ENCODE measurements at places on chromosomes 3 and 15. TPM values are rescaled to one million over a fixed set of nuclear protein-coding genes. Genes with fewer than 3 reads are reported as not detected.

Gene AP3B2
- polyA plus RNA-seq, result not detected

Gene FANCD2OS
- polyA plus RNA-seq, result not detected

Gene TADA3
- 47.1 TPM for polyA plus RNA-seq

Gene FBXW12
- polyA plus RNA-seq, result not detected

Gene CASR
- not detected for polyA plus RNA-seq

GRCh38 chr15:66896611-66897010 lies 168.8 kb upstream of the SMAD3 start:
- DNase-seq, result no peak

GRCh38 chr3:172061724-172062184 lies 22.4 kb downstream of the FNDC3B start:
- DNase-seq, result peak; percentile 57

GRCh38 chr3:50221051-50221410 lies 15.0 kb upstream of the GNAI2 start:
- no peak for DNase-seq

DNA sequence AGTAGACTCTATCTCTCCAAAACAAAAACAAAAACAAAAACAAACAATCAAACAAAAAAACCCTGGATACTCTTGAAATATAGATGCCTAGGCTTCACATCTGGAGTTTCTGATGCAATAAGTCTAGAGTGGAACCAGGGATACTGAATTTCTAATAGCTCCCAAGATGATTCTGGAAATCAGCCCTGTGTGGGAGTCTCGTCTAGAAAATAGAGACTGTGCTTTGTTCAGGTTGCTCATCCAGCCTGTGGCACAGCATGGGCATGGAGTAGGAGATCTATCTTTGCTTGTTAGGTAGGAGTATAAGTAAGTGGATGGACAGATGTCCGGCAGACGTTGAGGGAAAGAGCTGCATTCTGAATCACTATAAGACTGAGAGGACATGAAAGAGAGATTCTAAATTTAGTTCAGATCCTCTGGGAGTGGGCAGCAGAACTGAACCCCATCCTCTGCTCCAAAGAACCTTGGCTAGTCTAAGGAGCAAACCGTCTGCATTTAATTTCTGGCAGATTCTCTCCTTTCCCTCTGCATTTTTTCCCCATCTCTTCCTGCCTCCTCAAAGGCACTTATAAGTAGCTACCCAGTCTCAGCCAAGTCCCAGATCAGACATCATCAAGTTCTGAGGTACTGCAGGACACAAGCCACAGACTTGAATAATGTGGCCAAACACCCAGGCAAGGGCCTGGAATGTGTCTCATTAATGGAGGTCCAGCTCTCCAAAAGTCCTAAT lies 92.6 kb upstream of the STRIT1 start:
- DNase-seq, result no peak

GRCh38 chr3:13500133-13500885 lies 20.2 kb downstream of the HDAC11 start:
- DNase-seq, result no peak

DNA sequence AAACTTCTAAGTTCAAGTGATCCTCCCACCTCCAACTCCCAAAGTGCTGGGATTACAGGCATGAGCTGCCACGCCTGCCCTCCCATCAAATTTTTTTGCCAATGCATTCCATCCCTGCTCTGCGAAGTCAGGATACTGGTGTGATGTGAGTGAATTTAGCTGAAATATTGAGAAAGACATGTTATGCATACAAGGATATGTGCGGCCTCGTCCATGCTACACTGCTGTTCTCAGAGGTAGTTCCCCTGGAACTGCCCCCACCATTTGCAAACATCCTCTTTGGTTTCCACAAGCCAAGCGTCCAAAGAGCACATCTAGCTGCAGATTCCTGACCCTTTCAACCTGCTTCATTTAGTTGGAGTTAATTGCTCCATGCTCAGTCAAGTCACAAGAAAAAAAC lies 36.5 kb upstream of the BCL2A1 start:
- no peak for DNase-seq

- no peak for DNase-seq
These were observed 60.8 kb upstream of the UMPS start for GRCh38 chr3:124669470-124669869.

GRCh38 chr3:17027318-17027717 lies 142.6 kb downstream of the PLCL2 start:
- DNase-seq, result no peak

DNA sequence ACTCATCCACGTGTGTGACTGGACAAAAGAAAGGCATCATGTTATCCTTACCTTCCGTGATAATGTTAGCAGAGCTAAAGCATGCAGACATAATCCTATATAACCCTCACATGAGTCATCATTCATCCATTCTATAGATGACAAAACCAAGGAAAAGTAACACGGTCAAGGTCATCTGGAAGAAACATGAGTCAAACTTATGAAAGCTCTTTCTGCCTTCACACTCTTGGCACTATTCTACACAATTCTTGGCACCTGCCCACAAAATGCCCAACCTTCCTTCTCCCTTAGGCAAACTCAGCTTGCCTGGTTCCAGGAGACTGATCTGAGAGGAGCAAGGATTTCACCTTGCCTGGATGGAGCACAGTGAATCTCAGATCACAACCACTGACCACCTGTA lies 66.9 kb downstream of the PRICKLE2 start:
- no peak for DNase-seq

DNA sequence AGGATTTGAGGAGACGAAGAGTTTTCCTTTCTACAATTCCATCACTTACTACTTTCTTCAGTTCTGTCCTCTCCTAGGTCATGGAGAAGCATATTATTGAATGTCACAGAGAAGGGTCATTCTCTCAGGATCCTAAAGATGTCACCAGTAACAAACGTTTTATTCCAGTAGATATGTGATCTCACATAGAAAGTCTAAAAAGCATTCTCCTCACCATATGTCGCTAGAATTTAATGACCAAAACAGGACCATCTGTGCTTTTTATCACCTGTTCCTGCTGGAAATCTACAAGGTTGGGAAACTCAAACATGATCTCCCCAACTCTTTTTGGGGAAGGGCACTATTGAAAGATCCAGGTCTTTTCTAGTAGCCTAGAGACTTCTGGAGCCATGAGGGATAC lies 24.0 kb upstream of the FRMD5 start:
- no peak for DNase-seq

DNA sequence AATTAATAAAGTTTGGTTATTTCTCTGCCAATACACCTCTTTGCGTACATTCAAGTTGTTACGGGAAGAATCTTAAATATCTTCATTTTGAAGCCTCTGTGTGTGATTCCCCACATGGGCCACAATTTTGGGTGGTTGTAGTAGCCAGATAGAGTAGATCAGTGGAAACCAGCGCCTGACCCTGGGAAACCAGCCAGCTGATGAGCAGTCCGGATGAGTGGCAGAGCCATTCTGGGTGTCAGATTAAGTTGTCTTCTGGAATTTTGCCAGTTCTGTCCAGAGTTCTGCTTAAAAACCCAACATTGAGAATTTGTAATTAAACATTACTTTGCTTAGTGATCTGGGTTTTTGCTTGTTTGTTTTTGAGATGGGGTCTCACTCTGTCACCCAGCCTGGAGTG lies 49.7 kb downstream of the MRPS25 start:
- DNase-seq, result no peak

GRCh38 chr15:40471808-40472150 lies 995 bp downstream of the CHST14 start:
- peak; percentile 29 for DNase-seq

DNA sequence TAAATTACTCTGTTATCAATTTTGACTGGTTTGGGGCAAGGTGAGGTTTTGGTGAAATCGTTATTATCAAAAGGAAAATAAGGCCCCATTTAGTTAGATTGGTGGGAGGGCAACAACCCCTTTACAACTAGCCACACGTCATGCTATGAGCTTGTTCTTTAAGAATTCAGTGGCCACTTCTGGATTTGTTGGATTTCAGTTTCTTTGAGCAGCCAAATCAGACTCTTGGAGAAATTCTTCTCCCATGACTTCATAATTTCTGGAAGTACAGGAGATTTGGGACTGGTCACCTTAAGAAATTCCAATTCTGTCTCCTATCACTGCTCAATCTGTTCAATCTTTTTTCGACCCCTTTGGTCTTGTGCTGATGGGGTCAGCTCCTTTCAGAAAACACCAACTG lies 14.8 kb upstream of the WNT5A start:
- no peak for DNase-seq

DNA sequence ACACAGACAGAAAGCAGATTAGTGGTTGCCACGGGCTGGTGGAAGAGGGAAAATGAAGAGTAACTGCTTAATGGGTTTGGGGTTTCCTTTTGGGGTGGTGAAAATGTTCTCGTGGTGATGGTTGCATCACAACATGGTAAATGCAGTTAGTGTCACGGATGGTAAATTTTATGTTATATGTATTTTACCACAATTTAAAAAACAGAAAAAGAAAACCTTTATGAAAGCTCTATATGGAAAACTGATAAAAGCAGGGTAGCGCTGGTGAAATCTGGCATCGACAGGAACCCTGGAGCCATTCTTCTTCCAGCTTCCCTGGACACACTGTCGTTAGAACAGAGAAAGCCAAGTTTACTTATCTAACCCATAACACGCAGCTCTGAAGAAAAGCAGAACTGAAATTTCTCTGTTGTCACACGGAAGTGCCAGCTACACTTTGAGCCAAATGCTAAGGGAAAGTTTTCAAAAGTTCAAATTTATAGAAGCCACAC lies 287.7 kb upstream of the NR2F2 start:
- DNase-seq, result peak; percentile 14

- DNase-seq, result no peak
These were observed 317 bp downstream of the ROBO2 start for GRCh38 chr3:77040216-77040615.

GRCh38 chr15:58473724-58474123 lies 41.9 kb downstream of the LIPC start:
- DNase-seq, result no peak

DNA sequence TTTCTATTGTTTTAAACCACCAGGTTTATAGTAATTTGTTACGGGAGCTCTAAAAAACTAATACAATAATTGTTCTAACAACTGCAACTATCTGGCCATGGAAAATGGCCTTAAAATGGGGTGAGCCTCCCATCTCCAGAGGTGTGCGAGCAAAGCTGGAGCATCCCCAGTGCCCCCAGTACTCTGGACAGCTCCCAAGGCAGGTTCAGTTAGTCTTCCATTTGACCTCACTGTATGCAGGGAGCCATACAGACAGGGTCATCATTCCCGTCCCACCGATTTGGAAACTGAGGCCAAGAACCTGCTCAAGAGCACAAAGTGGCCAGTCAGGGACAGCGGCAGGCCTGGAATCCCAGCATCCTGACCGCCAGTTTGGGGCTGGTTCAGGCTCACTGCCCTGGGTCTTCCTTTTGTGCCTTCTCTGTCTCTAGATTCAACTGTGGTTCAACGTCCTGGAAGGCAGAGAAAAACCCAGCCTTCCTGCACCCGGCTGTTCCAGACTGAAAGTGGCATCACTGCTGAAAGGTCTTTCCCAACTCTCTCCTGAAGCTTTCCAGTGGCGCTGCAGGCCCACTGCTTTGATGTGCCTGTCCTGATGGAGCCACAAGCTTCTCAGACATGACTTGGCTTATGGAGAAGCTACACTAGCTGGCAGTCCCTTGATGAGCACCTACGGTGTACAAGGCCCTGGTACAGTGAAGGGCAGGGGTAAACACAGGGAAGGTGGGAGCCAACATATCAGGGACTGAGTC lies 76.6 kb upstream of the LINGO1 start:
- DNase-seq, result no peak

DNA sequence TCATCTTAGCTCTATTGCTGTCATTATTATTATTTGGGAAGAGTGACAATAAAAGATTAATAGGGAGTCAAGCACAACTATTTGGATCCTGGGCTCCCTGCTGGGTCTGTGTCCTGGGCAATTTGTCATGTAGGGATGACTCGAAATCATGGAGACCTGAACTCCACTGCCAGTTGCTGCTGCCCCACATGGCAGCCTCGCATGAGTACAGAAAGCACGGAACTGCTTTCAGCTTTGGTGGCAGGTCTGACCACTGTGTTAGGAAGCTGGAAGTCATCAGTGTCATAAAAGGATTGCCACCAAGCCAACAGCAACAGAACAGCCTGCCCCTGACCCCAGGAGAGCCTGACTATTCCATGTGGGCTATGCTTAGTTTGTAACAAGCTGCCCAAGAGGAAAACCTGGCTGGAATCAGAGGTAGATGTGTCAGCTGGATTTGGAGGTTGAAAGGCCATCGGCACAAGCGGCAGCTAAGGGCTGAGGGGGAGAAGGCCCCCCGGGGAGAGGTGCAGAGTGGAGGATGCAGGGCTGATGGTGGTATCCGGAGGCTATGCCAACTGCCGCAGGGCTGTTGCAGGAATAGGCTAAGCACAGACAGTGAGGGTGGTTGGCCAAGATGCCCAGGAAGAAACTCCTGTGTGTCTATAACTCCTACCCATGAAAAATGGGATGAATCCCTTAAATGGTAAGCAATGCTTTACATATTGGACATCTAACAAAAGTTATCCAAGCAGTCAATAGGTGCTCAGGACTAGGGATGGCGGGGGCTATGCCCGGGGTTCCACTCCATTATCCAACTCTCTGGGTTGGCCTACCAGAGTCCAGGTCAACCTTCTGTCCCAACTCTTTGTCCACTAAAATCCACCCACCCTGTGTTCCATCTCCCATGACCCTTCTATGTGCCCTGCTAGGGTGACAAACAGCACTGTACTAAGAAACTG lies 291.6 kb downstream of the ADAMTS17 start:
- DNase-seq, result no peak

- DNase-seq, result no peak
These were observed 34.8 kb downstream of the PTPN9 start for GRCh38 chr15:75544359-75544758.

- no peak for DNase-seq
These were observed 29.2 kb downstream of the MYO5A start for GRCh38 chr15:52499506-52499905.

GRCh38 chr15:59137566-59137965 lies 32.6 kb downstream of the CCNB2 start:
- DNase-seq, result no peak

GRCh38 chr3:46748170-46748569 lies 30.5 kb upstream of the PRSS50 start:
- DNase-seq, result no peak

DNA sequence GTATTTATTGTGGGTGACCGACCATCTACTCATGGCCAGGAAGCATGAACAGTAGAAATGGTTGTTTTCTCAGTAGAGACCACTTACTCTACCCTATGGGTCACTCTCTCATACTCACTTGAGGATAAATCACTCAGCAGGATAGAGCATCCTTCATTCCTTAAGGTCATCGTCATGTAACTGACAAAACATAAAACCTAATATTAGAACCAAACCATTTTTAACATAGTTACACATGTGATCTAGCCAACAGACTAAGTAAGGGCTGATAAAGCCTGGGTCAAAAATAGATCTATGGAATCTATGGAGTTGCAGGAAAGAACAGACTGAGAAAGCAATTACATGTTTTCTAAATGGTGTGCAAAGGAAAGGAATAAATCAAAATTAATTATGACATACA lies 769.1 kb downstream of the NTRK3 start:
- no peak for DNase-seq
